ENCODE measurements at places on chromosomes 11 and 22. TPM values are rescaled to one million over a fixed set of nuclear protein-coding genes. Genes with fewer than 3 reads are reported as not detected.

Gene LRP5
- total RNA-seq = 46.7 TPM

Gene OR52E8
- total RNA-seq = not detected

Gene SYCE3
- not detected for total RNA-seq

Gene SC5D
- 20.6 TPM for total RNA-seq

Gene ISX
- total RNA-seq = not detected

Gene MAPK8IP2
- 0.09 TPM for total RNA-seq

Gene BDNF
- total RNA-seq = 16.0 TPM

Gene CADM1
- 3.4 TPM for total RNA-seq

Gene LDHAL6A
- not detected for total RNA-seq

Gene BTBD18
- total RNA-seq = not detected

Gene NUP98
- 84.2 TPM for total RNA-seq

Gene SLC5A1
- not detected for total RNA-seq

Gene ZNF70
- total RNA-seq = 1.9 TPM

Gene CASP12
- 1.6 TPM for total RNA-seq

Gene OR8B8
- not detected for total RNA-seq

Gene TFIP11
- total RNA-seq = 38.1 TPM

Gene UBQLNL
- under 0.01 TPM for total RNA-seq

Gene HEPN1
- 0.09 TPM for total RNA-seq

Gene IL17REL
- not detected for total RNA-seq

Gene MLC1
- total RNA-seq = 0.09 TPM

Gene NUDT8
- 2.4 TPM for total RNA-seq

Gene HSPB2
- 0.28 TPM for total RNA-seq

Gene NTM
- total RNA-seq = 1.4 TPM

Gene TRIM44
- total RNA-seq = 12.7 TPM

Gene KCNK4
- not detected for total RNA-seq

Gene ANKRD49
- 7.0 TPM for total RNA-seq

Gene DCDC1
- total RNA-seq = under 0.01 TPM

Gene PEX26
- total RNA-seq = 17.5 TPM

Gene TTC38
- 27.2 TPM for total RNA-seq

Gene FAT3
- 0.28 TPM for total RNA-seq

Gene MGAT3
- total RNA-seq = 0.47 TPM

Gene CEP164
- 26.2 TPM for total RNA-seq

Gene SLC17A6
- total RNA-seq = not detected

Gene DDTL
- 2.5 TPM for total RNA-seq

Gene OR5B21
- not detected for total RNA-seq

Gene KRTAP5-10
- total RNA-seq = not detected

Gene CSNK2A3
- total RNA-seq = 0.99 TPM

Gene MMP8
- not detected for total RNA-seq

Gene EMID1
- total RNA-seq = not detected

Gene OR52J3
- total RNA-seq = not detected

Gene CRYBB1
- total RNA-seq = not detected

Gene STK33
- 0.19 TPM for total RNA-seq

Gene ELFN2
- 0.47 TPM for total RNA-seq

Gene SULT4A1
- total RNA-seq = 0.09 TPM

Gene TTC36
- total RNA-seq = 0.45 TPM

Gene PIH1D2
- total RNA-seq = 0.38 TPM

Gene APOL3
- total RNA-seq = 31.8 TPM

Gene MAP6
- 0.27 TPM for total RNA-seq

Gene KCTD14
- total RNA-seq = 0.36 TPM

Data from endothelial cell of coronary artery (primary cell).